ENCODE measurements at places on chromosomes 12 and 14.

GRCh38 chr14:78107166-78107565 lies 63.0 kb upstream of the NRXN3 start:
- no peak for DNase-seq

- no peak for DNase-seq
Measured at GRCh38 chr12:28086521-28087155, 103.6 kb upstream of the CCDC91 start.

DNA sequence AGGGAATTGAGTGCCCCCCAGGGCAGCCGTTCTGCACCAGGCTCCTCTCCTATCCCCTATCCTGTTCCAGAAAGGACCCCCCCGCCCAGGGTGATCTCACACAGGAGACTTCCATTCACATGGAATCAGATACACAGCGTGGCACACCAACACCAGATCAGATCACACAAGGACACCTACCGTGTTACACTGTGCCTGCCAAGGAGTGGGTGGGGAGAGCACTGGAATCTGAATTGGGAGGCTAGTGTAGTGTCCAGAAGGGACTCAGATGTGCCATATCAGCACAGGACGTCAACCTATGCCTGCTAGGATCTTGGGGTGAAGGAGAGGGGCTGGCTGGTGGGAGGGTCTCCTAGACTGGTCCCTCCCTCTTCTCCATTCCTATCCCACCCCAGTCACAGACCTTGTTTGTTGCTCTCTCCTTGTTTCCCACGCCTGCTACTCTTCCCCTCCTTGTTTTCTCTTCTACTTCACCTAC lies 2.3 kb downstream of the PTMS start:
- DNase-seq = no peak

GRCh38 chr12:56271031-56271430 lies 4.3 kb downstream of the COQ10A start:
- no peak for DNase-seq

GRCh38 chr14:41607304-41607775 lies 664 bp downstream of the LRFN5 start:
- DNase-seq = no peak

DNA sequence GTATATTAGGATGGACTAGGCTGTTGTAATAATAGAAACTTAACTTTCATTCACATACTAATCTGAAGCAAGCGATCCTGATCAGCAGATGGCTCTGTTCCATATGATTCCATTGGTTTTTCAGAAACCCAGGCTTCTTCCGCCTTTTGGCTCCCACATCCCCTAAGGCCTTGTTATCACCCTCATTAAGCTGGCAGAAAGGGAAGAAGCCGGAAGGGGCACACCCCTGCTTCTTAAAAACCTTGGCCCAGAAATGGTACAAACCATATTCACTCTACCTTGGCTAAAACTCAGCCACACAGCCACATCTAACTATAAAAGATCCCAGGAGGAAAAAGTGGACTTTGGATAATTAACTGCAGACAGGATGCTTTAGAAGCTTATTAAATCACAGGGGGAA lies 329.2 kb downstream of the PCNX1 start:
- no peak for DNase-seq

DNA sequence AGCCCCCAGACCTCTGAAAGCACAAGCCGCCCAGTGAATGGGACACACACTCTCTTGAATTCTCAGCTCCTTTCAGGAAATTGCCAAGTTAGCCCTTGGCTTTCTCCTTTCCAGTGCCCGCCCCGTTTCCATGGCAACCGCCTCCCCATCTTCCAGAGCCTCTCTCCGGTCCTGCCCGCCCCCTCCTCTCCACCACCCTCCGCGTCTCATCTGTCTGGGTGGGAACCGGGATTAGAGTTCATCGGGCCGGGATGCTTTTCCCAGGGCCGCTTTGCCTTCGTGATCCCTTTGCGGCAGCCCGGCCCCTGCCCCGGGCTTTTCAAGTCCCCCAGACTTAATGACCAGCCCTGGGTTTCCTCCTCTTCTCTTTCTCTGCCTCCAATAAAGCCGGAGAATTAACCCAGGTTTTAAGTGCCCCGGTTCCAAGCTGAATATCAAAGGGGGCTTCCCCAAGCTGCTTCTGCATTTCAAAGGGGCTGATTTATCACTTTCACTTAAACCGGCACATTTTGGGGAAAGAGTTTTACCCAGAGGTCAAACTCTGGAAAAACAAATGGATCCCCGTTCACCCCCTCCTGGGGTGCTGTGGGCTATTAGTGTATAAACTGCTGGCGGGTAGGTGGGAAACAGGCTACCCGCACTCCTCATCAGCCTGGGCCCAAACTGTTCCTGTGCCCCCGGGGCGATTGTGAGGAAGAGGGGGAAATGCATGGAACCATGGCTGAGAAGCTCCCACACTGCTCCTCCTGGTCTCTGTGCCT lies 101.7 kb downstream of the ZFP36L1 start:
- DNase-seq = no peak

DNA sequence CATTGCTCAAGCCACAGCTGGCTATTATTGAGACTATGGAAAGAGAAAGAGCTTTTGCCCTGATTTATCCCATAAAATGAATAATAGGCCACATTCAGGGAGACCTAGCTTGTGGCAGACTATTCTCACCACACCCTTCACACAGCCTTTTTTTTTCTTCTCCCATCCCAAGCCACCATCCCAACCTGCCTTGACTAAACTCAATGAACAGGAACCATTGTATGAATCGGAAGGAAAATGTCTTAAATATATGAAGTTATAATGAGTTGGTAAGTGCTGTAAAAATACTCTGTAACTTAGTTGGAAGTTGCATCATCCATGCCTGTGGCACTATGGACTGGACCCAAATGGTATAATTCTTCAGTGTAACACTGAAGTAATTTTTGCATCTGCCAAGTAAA lies 338.4 kb downstream of the RAD51B start:
- no peak for DNase-seq

DNA sequence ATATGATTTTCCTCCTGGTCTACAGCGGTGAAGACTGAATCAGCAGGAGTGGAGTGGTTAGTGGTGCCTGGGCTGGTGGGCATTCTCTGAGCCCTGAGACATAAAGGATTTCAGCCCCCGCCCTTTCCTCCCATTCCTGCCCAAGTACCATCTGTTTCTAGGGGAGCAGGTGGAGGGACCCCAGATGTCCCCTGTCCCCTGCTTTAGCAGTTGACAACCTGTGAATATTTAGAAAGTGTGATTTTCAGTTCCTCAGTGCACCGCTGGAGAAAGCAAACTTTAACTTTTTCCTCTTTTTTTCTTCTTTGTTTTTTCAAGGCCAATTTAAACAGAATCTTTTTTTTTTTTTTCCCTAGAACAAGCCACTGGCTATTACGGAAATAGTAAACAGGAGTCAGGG lies 163.8 kb upstream of the MYL2 start:
- no peak for DNase-seq

- no peak for DNase-seq
Measured at GRCh38 chr12:54384591-54385041, at the start of gene ZNF385A. TSS of gene ZNF385A (minus strand) at chr12:54384733. CDS start at chr12:54384514, 219 bp downstream.

GRCh38 chr12:121712190-121712460 lies 427 bp upstream of the TMEM120B start:
- DNase-seq = no peak

DNA sequence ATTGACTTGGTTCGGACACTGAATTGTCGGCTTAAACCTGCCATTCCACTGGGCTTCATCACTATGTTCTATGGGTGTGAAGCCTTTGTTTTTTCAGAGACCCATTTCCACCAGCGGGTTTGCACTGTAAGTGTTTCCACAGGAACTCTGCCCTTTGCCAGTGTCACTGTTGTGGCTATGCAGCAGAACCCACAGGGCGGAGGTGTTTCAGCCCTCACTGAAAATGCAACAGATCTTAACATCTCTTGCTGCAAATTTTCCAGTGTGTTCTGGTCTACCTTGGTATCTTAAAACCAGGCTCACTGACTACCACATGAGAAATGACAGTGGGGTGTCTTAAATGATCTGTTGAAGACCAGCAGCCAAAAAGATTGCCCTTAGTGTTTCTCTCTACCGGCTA lies 21.1 kb downstream of the PRKCH start:
- DNase-seq = no peak

DNA sequence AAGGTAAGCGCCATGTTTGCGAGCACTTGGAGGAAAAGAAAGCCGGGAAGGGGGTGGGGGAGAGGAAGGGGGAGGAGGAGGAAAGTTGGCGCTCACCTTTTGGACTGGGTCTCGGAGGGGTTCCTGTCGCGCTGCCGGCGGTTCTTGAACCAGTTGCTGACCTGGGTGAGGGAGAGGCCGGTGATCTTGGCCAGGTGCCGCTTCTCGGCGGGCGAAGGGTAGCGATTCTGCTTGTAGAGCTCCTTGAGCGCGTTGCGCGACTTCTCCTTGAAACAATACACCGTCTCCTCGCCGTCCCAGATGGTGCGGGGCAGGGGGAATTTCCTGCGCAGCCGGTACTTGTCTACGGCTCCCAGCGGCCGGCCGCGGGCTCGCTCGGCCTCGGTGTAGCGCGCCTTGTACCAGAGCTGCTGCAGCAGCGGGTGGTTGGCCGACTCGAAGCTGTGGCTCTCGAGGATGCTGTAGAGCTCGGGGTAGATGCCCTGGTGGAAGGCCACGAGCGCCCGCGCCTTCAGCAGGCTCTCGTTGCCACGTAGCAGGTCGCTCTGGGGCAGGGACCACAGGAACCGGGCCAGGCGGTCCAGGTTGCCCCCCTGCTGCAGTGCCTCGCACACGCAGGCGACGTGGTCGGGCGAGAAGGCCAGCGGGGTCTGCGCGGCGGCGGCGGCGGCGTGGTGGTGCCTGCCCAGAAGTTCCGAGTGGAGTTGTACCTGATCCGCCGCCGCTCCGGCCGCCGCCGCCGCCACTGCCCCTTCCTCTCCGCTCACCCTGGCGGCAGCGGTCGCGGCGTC lies 840 bp downstream of the SIX4 start:
- no peak for DNase-seq

GRCh38 chr12:64780531-64781279 lies 21.5 kb upstream of the GNS start:
- no peak for DNase-seq

DNA sequence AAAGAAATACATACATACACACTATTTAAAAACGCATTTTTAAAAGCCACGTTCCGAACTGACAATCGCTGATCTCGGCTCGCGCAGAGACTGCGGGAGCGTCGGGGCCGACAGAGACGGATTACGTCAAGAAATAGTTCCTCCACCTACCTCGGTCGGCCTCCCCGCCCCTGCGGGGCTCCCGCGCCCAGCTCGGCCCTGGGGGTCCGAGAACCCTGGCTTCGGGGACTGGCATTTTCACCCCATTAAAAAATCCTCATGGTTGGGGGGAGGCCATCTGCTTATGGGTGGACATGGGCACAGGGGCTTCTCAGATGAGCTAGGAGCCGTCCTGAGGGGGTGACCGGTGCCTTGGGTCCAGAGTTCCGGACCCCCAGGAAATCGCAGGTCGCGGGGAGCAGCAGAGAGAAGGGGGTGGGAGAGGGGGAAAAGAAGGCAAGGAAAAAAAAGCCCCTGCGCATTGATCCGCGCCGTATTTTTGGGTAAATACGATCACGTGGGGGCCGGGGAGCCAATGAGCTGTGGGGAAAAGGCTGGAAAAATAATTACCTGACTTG lies 324 bp upstream of the HOXC9 start:
- no peak for DNase-seq

Data from cortex of kidney (tissue), 1 donor.